Stimulated activated CD4-positive, alpha-beta T cell treated with anti-CD3 and anti-CD28 coated beads, Interleukin-15, amount 100 ng/mL, for 48 hours (primary cell): ENCODE measurements at places on chromosomes 11 and 22.

DNA sequence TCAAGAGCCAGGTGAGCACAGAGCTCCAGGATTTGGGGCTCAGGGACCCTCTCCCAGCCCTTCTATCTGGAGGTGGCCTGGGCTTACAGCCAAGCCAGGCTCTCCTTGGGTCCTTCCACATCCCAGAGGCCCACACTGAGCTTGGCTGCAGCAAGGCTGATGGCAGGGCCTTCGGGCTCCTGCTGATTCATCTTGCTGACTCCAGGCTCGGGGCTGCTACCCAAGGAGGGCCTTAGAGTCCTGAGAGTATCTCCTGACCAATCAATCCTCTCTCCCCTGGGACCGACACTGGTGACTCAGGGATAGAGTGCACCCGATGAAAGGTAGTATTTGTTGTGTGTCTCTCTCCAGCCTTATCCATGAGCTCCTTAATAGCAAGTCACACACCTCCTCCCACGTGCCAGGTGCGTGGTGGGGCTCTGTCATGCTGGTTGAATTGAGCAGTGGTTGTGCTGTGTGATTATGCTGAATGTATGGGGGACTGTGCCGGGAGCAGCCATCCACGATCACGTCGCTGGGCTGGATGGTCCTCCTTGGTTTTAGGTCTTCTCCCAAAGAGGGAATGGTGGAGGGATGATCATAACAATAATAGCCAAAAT lies 62.3 kb downstream of the GRIK4 start:
- no peak for DNase-seq

DNA sequence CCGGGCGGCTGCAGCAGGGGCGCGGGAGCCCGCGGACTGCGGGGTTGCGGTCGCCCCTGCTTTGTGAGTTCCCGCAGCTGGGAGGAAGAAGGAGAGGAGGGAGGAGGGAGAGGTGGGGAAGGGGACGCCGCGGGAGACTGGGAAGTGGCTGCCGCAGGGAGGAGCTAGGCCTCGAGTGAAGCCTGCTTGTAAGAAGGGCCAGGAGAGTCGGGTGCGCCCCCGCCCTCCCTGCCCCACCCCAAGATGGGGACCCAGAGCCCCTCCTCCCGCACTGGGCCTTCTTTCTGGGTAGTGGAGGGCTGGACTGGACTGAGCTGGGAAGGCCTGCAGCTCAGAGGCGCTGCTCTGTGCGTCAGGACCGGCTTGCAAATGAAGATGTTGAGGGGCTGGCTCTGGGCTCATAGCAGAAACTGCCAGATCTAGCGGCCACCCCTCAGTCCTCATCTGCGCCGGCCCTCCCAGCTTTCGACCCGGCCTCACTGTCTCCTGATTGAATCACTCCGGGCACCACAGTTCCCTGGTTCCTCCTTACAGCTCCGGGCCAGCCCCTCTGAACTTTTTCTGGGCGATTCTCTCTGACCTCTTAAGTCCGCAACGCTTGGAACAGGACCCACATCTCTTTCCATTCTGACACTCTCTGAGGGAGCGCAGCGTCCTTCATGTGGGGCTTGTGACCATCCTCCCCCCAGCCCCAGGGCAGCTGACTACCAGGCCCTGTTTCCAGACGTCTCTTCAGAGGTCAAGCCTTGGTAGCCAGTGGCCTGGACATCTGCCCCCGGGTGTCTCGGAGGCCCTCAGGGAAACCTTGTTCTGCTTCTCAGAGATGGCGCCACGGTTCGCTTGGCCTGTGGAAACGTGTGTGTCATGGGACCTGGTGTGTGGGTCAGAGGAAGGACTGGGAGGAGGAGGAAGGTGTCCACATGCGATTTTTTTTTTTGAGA lies 21.9 kb downstream of the SERPINH1 start:
- DNase-seq: no peak

DNA sequence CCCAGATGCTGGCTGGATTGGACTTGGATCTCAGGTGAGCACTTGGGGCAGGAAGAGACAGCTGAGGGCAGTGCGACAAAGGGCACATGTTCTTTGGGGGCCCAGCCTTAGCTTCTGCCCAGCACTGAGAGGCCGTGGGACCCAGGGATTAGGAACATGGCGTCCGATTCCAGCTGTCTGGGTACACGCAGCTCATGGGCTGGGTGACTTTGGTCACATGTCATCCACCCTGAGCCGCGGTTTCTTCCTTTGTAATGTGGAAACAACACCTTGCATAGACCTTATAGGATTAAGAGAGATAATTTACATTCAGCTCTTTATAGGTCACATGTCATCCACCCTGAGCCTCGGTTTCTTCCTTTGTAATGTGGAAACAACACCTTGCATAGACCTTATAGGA lies 39.8 kb downstream of the MYO18B start:
- no peak for DNase-seq

DNA sequence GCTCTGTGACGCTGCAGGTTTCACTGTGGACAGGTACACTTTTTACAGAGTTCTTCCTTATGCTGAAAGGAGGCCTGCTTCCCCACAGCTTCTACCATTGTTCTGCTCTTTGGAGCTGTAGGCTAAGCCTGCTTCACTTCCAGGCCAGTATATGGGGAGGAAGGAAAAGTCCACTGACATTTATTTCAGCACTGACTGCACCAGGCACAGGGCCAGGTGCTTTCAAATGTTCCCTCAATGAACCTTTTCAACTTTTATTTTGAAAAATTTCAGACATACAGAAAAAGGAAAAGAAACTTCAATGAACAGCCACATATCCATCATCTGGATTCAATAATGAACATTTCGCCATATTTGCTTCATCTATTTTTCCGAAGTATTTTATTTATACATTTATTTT lies 22.0 kb downstream of the POU2F3 start:
- no peak for DNase-seq

DNA sequence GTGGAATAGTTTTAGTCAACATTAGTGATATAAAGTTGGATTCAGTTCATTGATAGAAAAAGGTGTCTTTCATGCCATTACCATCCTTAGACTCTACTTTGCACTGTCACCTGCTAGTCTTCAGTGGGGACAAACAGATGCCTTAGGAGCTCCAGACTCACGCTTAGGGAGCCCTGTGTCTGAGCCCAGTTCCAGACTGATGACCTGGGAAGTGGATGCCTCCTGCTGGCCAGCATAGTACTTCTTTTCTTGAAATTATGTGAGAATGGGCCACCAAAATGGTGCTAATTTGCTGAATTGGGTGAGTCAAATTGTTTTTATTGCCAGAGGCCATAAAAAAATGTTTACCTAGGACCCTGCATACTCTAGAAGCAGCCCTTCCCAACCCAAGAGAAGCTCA lies 53.9 kb downstream of the NOX4 start:
- DNase-seq: no peak

- no peak for DNase-seq
Observed at GRCh38 chr22:47613606-47614350, 851.3 kb downstream of the TBC1D22A start.

- DNase-seq: no peak
Observed at GRCh38 chr11:99446400-99446799, 425.7 kb downstream of the CNTN5 start.

GRCh38 chr22:41844513-41844912 lies 11.6 kb downstream of the SREBF2 start:
- DNase-seq: no peak

GRCh38 chr22:32745996-32746322 lies 55.5 kb upstream of the TIMP3 start:
- DNase-seq: no peak
